ENCODE measurements at places on chromosomes 13 and 19.

DNA sequence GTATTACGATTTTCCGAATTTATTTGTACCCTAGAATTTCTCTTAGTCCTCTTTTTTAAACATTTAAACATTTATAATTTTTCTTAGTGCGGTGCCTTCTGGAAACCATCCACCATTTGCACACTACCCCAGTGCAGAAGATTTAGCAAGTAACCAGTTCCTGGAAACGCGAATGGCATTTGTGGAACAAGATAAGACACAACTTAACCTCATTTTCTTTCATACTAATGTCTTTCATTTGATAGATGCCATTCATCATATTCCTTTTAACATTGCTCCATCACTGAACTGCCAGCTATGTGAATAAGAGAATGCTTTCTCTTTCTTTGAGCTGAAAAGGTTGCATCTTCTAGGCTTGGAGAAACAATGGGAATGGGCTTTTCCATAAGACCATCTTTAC, 6.8 kb downstream of the FRY start:
- DNase-seq, result no peak

GRCh38 chr19:5480427-5480836, 25.2 kb downstream of the ZNRF4 start:
- no peak for DNase-seq

- no peak for DNase-seq
These were observed 97.2 kb upstream of the ARHGEF7 start for GRCh38 chr13:111017755-111018459.

DNA sequence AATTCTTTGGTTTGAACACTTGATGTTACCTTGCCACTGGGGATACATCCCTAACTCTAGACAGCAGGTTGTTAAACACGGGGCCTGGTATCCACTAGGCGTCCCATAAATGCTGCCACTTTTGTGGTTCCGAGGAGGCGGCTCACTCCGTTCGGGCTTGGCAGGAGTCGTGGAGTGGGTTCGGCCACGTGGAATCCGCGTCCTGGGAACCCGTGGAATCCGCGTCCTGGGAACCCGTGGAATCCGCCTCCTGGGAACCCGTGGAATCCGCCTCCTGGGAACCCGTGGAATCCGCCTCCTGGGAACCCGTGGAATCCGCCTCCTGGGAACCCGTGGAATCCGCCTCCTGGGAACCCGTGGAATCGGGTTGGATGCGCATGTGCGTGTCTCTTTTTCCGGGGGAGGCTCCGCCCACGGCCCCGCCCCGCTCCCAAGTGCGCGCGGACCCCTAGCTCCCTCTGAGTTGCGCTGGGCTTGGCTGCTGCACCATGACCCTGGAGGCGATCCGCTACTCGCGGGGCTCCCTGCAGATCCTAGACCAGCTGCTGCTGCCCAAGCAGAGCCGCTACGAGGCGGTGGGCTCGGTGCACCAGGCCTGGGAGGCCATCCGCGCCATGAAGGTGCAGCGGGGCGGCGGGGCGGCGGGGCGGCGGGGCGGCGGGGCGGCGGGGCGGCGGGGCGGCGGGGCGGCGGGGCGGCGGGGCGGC, at the start of gene MRI1:
Gene MRI1 (plus strand): TSS at position 422 of the 707 bp plus-strand sequence. CDS start 67 bp downstream, at position 489.
- DNase-seq, result peak; percentile 45

DNA sequence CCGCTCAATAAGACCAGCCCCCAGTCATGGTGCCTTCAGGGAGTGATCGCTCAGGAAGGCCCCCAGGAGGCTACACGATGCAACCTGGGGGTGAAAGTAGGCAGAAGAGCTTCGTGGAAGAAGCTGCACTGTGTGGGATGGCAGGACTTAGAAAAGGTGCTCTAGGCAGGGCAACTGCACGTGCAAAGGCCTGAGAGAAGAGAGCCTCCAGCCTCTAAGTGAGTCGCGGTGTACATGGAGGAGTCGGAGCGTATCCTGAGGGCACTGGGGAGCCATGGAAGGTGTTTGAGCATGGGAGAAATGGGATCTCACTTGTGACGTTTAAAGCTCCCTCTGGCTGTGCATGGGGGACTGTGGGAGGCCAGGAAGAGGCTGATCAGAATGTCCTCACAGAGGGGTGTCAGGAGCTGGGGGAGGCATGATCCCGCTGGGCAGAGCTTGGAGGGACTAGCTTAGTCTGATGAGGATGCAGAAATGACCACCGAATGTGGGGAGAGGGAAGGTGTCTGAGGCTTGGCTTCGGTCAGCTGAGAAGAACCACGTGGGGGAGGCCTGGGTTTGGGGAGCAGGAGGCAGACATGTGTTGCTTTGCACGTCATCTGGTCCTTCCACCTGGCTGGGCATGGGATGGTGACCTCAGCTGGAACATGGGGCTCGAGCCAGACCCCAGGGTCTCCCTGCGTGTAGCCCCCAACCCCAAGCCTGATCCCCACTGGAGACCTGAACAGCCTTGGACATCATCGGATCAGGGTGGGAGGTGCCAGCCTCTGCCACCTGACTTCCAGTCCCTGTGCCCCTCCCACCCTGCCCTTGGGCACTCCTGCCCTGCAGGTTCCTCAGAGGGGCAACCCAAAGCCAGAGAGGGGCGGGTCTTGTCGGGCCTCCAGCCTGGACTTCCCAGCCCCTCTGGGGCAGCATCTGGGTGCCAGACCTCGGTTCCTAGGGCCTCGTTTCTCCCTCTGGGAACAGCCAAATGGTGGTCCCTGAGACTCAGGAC, 1.1 kb downstream of the APC2 start:
- DNase-seq, result no peak

DNA sequence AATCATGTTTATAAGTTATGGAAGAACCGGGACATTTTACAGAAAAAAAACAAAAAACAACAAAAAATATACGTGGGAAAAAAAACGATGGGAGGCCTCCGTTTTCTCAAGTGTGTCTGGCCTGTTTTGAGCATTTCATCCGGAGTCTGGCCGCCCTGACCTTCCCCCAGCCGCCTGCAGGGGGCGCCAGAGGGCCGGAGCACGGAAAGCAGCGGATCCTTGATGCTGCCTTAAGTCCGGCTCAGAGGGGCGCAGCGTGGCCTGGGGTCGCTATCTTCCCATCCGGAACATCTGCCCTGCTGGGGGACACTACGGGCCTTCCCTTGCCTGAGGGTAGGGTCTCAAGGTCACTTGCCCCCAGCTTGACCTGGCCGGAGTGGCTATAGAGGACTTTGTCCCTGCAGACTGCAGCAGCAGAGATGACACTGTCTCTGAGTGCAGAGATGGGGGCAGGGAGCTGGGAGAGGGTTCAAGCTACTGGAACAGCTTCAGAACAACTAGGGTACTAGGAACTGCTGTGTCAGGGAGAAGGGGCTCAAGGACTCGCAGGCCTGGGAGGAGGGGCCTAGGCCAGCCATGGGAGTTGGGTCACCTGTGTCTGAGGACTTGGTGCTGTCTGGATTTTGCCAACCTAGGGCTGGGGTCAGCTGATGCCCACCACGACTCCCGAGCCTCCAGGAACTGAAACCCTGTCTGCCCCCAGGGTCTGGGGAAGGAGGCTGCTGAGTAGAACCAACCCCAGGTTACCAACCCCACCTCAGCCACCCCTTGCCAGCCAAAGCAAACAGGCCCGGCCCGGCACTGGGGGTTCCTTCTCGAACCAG, 1.8 kb upstream of the APOE start:
- peak; percentile 50 for DNase-seq

- no peak for DNase-seq
These were observed 11.5 kb downstream of the TECR start for GRCh38 chr19:14540741-14541525.

DNA sequence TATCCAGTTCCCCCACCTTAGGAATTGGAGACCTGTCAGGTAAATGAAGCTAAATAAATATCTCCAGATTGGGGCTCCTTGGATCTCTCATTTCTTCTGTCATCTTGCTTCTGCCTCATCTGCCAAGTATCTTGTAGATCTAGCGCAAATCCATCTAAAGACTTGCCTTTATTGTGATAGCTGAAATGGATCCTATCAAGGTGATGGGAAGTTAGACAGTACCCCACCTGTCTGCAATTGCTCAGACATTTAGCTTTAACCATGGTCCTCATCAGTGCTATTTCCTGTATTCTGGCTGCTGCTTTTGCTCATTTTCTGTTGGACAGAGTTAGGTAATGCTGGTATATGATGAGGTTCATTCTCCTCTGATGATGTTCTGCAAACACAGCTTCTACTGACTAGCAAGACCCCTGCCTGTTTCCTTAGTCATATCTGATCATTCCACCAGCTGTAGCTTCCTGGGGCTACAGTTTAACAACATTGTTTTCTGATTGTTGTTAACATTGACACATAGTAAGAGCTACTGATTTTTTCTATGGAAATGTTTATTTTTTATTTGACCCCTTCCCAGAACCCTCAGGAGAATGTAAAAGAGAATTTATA, 340.0 kb downstream of the DCT start:
- DNase-seq, result no peak

DNA sequence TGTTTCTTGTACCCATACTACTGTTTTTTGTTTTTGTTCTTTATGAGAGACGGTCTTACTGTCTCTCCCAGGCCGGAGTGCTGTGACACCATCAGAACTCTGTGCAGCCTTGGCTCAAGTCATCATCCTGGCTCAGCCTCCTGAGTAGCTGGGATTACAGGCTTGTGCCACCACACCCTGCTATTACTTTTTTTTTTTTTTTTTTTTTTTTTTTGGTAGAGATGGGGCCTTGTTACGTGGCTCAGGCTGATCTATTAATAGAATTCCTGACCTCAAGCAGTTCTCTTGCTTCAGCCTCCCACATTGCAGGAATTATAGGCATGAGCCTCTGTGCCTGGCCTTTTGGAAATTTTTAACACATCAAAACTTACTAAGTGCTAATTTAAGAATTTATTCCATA, 2.9 kb upstream of the ZNF304 start:
- DNase-seq, result no peak

GRCh38 chr13:113729187-113730019, 29.6 kb upstream of the TMEM255B start:
- no peak for DNase-seq

DNA sequence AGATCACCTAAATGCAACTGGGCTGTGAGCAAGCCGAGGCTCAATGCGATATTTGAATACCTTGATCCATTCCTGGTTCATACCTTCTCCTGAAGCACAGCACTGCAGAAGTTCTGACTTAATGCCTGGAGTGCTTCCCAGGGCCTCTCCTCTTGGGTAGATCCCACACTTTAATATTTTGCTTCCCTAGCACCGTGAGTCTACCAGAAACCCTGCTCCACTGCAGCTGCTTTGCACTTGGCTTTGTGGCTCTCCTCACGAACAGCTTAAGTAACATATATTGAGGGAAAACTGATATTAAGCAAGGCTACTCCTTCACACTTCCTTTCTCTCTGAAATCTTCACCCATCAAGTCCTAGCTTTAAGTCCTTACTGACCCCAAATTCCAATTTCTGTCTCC, 51.6 kb upstream of the C13orf42 start:
- DNase-seq, result no peak

DNA sequence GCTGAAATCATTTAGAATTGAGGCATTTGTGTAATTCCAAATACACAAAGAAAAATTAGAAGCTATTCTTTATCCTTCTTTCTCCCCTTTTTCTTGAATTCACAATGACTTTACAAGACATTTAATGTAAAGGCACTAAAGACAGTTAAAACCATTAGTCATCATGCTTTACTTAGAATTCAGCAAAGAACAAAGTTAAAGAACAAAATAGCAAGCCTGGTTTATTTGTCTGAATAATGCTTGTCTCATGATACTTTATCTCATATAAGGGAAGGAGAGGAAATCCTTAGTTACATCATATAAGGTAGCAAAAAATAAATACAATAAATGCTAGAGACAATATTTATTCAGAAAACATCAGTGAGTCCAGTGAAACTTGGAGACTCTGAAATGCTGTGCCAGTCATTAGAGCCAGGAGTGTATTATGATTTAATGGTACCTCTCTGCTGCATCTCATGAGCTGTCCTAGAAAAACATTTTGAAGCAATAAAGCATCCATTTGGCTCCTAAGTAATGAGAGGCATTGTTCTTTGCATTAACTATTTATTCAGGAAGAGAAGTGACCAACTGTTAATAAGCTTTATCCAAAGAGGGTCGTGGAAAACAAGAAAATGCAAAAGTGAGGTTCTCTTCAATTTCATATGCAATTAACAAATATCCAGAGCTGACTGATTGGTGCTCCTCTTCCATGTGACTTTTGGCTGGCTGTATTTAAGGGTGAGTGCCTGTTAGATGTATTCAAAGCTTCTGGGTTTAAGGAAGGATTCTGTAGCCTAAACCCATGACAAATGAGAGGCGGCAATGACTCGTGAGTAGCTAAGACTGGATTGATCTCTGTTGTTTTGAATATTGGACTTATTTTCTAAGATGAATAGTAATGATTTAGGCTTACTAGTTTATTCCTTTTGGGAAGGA, 105.0 kb downstream of the DGKH start:
- DNase-seq, result no peak

GRCh38 chr19:3338541-3339181, 27.7 kb upstream of the NFIC start:
- DNase-seq, result no peak
